ENCODE measurements at places on chromosomes 5 and 9.
A peak's percentile ranks its signal among the peaks of the same experiment; 100 is the strongest.

- no peak for DNase-seq
- H3K36me3 ChIP-seq: no peaks in the 10 kb centered on the region
- no peaks in the 10 kb centered on the region for H3K27me3 ChIP-seq
- no peak overlapping the region for H3K4me3 ChIP-seq
Measured at GRCh38 chr5:116719106-116719505, 144.5 kb upstream of the SEMA6A start.

DNA sequence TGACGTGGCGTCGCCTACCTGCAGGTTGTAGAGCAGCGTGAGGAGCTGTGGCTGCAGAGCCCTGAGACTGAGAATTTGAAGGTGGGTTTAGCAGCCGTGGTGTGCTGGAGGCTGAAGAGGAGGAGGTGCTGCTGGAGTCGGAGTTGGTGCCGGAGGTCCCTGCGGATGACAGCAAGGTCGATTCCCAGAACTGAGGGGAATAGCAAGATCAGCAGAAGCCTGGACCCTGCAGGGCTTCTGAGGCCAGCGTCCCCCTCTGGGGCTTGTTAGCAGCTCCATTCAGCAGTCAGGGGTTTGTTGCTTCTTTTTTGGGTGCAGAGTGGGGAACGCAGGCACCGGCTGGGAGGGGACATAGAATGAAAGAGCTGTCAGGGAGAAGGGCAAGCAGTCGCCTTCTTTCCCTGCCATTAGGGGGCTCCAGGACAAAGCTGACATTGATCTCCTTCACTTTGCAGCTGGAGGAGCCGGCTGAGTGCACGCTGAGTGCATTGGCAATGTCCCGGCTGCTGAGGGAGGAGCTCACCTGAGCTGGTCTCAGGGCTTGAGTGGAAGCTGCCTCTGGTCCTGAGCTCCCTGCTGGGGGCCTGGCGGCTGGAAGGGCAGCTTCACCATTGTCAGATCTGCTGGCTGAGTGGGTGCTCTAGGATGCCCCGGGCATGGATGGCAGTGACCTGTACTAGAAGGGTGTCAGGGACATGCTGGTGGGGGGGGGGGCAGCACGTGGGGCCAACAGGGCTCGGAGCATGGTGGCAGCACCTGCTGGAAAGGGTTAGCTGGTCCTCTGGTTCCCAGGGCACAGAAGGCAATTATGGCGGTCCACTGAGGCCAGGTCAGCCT lies 20.8 kb downstream of the OBP2B start:
- H3K4me1 ChIP-seq: no peaks in the 10 kb centered on the region
- H3K27ac ChIP-seq: no peak overlapping the region
- no peak overlapping the region for H3K4me3 ChIP-seq

GRCh38 chr9:135526089-135526729 lies 5.0 kb downstream of the LCN1 start:
- H3K27me3 ChIP-seq: no peaks in the 10 kb centered on the region
- no peak for DNase-seq
- no peak overlapping the region for H3K27ac ChIP-seq
- H3K4me3 ChIP-seq: no peak overlapping the region

GRCh38 chr9:79604921-79605562 lies 33.3 kb downstream of the TLE4 start:
- H3K36me3 ChIP-seq: peaks cover 48% of the 10 kb centered on the region
- H3K4me3 ChIP-seq: no peak overlapping the region
- no peaks in the 10 kb centered on the region for H3K27me3 ChIP-seq
- peaks cover 12% of the 10 kb centered on the region for H3K4me1 ChIP-seq
- DNase-seq: no peak

DNA sequence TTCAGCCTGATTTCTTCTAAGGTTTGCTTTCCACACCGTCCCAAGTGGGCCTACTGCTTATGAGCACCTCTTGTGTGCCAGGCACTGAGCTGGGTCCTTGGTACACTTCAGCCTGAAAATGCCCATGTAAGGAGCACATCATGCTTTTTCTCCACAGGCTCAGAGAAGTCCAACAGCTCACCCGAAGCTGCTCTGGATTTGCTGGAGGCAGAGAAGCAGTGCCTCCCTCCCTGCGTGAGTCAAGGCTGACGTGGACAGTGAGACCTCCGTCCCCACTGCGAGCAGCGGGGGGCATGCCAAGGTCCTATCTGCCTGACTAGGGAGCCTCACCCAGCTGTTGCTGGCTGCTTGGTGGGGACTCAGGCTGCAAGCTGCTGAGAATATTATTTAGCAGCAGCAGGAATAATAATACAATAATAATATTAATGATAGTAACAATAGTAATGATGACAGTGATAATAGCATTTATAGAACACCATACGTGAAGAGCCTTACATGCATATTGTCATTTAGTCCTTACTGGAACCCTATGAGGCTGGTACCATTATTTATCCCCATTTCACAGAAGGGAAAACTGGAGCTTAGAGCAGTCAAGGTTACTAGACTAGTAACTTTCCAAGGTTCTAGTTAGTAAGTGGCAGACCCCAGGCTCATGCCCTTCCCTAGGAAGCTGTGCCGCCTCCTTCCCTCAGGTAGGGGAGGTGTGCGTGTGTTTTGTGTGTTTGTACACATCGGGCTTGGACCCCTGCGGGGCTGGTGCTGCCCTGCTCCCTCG lies 194.8 kb downstream of the HSPA4 start:
- H3K36me3 ChIP-seq: no peaks in the 10 kb centered on the region
- no peaks in the 10 kb centered on the region for H3K27me3 ChIP-seq
- no peak overlapping the region for H3K4me3 ChIP-seq

DNA sequence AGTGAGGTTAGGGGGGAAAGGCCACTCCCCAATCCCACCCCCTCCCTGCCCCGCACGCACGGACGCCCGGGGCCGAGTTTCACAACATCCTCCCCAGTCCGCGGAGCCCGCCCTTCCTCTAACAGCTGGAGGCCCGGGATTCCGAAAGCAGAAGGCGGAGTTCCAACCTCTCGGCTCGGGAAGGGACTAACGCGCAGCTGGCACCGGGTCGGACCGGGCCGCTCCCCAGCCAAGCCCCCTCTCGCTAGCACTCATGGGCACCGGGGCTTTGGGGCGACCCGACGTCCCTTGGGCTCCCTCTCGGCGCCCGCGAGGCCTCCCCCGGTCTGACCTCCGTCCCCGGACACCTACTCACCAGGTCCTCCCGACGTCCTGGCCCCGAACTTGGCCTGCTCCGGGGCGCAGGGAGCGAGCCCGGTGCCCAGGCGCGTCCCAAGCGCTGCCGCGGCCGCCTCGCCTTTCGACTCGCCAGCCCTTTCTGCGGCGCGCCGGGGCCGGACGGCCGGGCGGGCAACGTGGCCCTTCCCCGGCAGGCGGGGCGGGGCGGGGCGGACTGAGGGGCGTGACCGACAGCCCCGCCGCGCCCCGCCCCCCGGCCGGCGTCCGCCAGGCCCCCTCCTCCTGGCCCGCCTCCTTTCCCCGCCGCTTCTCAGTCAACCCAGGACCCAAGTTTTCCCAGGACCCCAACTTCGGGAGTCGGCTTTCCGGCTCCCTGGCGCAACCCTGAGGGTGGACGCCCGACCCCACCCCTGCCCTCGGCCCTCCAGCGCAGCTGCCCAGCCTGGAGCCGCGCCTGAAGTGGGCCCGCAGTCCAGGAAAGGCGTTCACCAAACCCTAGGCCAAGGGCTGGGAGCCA lies at the start of gene MGAT1:
MGAT1 (minus strand) TSS at position 482 of the 856 bp plus-strand sequence. CDS start 9,835 bp downstream, outside the sequence.
- peak within 1 kb of the TSS; percentile 85 for H3K27ac ChIP-seq
- peaks cover 31% of the 10 kb centered on the region for H3K4me1 ChIP-seq
- peaks cover 18% of the 10 kb centered on the region for H3K36me3 ChIP-seq
- no peaks in the 10 kb centered on the region for H3K27me3 ChIP-seq
- peak within 1 kb of the TSS; percentile 94 for H3K4me3 ChIP-seq
- peak; percentile 98 for DNase-seq

DNA sequence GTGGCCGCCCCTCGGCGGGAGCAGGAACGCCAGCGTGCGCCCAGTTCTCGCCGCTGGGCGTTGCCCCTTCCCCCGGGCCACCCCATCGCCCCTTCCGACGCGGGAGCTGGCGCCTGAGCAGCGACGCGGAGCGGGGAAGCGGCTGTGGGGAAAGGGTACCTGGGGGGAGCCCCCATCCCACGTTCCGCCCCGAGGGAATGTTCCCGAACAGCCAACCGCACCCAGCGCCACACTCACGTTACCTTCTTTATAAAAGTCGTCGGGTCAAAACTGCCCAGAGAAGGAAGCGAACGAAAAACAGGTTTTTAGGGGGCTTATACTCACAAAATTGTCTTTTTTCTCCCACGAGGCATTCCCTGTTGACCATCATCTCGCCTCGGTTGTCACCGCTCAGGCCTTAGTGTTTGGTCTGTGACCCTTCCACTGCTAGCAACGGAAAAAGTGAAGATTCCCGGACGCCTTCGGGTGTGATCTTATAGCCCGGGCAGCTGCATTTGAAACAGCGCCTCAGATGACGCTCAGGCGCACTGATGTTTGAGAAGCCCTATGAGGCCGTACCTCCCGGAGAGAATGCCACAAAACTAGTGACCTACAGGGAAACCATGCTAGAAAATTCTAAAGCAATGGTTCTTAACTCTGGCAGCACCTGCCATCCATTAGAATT lies 475 bp upstream of the GOLM1 start:
- H3K27me3 ChIP-seq: no peaks in the 10 kb centered on the region
- H3K27ac ChIP-seq: peak overlapping the region; percentile 82
- H3K4me3 ChIP-seq: peak overlapping the region; percentile 90
- H3K36me3 ChIP-seq: no peaks in the 10 kb centered on the region
- no peaks in the 10 kb centered on the region for H3K4me1 ChIP-seq

GRCh38 chr5:68033961-68034571 lies 181.5 kb upstream of the PIK3R1 start:
- peak overlapping the region; percentile 60 for H3K27ac ChIP-seq
- H3K4me1 ChIP-seq: peaks cover 6% of the 10 kb centered on the region
- H3K36me3 ChIP-seq: no peaks in the 10 kb centered on the region
- no peak overlapping the region for H3K4me3 ChIP-seq
- no peaks in the 10 kb centered on the region for H3K27me3 ChIP-seq

DNA sequence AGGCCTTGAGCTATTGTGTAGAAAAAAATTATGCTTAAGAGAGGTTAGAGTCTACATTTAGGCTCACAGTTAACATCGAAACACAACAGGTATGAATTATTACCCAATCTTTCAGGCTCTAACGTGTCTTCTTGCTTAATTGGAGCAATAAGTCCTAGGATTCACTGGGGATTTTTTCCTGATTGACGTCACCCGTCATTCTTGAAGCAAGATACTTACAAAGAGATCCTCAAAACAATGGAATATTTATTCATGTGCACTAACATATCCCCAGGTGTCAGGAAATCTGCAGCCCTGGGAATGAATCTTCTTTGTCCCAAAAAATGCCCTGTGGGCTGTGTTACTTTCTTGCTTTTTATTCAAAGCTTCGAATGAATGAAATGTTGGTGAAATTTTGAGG lies 413.5 kb downstream of the NFIB start:
- no peak overlapping the region for H3K4me3 ChIP-seq
- H3K36me3 ChIP-seq: no peaks in the 10 kb centered on the region
- H3K27ac ChIP-seq: no peak overlapping the region
- H3K27me3 ChIP-seq: no peaks in the 10 kb centered on the region
- no peak for DNase-seq
- peaks cover 9% of the 10 kb centered on the region for H3K4me1 ChIP-seq

DNA sequence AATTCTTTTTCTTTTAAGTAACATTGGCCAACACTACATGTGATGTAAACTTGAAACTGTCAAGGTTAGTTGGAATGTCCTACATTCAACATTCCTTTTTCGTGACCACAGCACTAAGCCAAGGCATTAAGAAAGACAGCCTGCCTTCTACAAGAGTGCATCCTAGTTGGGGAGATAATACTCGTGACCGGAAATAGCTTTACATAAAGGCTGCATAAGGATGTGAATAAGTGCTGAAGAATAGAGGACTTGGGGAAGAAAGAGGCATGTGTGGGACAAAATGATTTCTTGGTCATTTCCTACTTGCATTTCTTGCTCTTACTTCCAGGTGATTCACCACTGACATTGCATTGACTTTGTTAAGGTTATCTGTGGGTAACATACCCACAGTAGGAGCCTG lies 282.0 kb downstream of the DMRT2 start:
- DNase-seq: no peak
- H3K27me3 ChIP-seq: no peaks in the 10 kb centered on the region
- H3K4me1 ChIP-seq: no peaks in the 10 kb centered on the region
- H3K4me3 ChIP-seq: no peak overlapping the region
- H3K27ac ChIP-seq: no peak overlapping the region
- no peaks in the 10 kb centered on the region for H3K36me3 ChIP-seq

GRCh38 chr5:132746954-132747615 lies at the start of gene CCNI2:
Gene CCNI2 (plus strand): TSS chr5:132747426. CDS start chr5:132747496, 70 bp downstream.
- peak; percentile 87 for DNase-seq
- peak within 1 kb of the TSS; percentile 49 for H3K4me3 ChIP-seq
- no peak within 1 kb of the TSS for H3K27ac ChIP-seq
- H3K36me3 ChIP-seq: no peaks in the 10 kb centered on the region
- H3K4me1 ChIP-seq: no peaks in the 10 kb centered on the region

DNA sequence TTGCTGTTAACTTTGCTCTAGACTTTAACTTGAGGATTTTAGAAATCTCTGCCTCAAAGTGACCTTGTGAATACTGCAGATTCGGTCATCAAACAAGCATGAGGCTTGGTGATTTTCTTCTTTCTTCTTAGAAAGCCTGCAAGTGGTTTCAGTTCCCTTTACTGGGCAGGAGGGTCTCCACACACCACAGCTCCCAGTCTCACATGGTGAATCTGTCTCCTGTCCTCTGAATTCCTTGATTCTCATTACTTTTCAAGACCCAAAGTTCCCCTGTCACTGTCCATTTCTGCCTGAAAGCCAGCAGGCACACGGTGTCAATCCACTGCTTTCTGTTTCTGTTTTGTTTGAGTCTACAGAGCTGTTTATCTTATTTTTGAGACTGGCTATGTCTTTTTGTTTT lies 14.1 kb downstream of the HSPB3 start:
- peak overlapping the region; percentile 37 for H3K4me3 ChIP-seq
- no peak for DNase-seq
- no peaks in the 10 kb centered on the region for H3K36me3 ChIP-seq
- H3K27ac ChIP-seq: peak overlapping the region; percentile 71

DNA sequence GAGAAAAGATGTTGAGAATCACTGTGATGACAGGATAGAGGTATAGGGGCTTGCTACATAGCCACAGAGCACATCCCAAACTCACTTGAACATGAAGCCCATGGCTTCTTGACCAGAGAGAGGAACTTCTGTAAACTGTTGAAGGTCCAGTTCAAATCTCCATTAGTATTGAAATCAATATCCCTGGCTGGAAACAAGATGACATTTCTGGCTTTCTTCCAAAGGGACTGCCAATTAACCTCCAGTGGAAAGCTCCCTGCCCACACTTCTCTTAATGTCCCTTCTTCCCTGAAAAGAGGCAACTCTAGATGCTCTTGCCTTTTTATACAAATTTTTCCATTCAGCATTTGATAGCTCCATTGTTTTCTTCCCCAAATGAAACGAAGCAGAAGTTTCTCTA lies 612.1 kb downstream of the EBF1 start:
- DNase-seq: no peak
- H3K27me3 ChIP-seq: no peaks in the 10 kb centered on the region
- H3K4me1 ChIP-seq: peaks cover 14% of the 10 kb centered on the region
- no peak overlapping the region for H3K4me3 ChIP-seq
- no peaks in the 10 kb centered on the region for H3K36me3 ChIP-seq
- no peak overlapping the region for H3K27ac ChIP-seq

DNA sequence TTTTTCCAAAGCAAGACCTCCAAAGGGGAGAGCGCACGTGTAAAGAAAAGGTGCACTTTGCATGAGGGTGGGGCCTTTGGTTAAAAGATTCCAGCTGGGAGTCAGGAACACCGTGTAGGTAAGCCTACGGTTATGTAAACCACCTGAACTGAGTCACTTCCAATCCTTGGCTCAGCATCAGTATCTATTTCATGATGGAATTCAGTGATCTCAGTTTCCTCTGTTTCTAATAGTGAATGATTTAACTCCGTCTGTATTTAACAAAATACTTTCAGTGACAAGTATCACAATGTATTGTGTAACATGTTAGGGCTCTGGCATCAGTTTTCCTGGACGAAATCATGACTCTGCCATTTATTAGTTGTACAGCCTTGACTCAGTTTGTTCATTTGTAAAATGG lies 1.3 kb upstream of the SVEP1 start:
- no peak overlapping the region for H3K27ac ChIP-seq
- no peak overlapping the region for H3K4me3 ChIP-seq
- DNase-seq: no peak
- H3K36me3 ChIP-seq: no peaks in the 10 kb centered on the region

Measured in SK-N-SH (cell line).